Body of pancreas (tissue), 4 donors: ENCODE measurements at places on chromosomes 5 and 9. TPM values are rescaled to one million over a fixed set of nuclear protein-coding genes. Genes with fewer than 3 reads are reported as not detected.

DNA sequence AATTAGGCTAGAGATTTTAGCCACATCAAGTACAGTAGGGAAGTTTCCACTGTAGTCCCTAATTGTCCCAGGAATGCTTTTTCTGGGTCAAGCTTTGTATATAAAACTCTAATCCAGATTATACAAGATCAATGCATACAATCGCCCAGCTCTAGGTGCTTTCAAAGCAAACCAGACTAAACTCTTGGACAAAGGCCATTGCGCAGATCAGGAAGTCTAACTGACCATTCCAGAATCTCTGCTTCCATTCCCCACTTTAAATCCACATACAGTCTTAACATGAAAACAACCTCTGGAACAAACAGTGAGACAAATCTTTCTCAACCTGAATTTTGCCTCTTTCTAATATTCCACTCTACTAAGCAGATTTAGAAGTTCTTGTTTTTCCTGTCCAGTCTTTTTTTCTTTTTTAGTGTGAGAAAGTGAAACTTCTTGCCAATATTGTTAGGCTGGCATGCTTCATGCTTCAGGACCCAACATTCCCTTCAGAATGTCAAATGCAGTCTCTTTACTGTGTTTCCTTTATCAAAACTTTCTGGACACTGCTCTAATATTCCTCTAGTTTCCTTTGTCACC is 76.1 kb downstream of the ITGA1 start:
- no peaks in the 10 kb centered on the region for H3K27me3 ChIP-seq
- no peak overlapping the region for H3K27ac ChIP-seq
- no peaks in the 10 kb centered on the region for H3K36me3 ChIP-seq
- peaks cover 7% of the 10 kb centered on the region for H3K4me1 ChIP-seq
- H3K4me3 ChIP-seq, result no peak overlapping the region

DNA sequence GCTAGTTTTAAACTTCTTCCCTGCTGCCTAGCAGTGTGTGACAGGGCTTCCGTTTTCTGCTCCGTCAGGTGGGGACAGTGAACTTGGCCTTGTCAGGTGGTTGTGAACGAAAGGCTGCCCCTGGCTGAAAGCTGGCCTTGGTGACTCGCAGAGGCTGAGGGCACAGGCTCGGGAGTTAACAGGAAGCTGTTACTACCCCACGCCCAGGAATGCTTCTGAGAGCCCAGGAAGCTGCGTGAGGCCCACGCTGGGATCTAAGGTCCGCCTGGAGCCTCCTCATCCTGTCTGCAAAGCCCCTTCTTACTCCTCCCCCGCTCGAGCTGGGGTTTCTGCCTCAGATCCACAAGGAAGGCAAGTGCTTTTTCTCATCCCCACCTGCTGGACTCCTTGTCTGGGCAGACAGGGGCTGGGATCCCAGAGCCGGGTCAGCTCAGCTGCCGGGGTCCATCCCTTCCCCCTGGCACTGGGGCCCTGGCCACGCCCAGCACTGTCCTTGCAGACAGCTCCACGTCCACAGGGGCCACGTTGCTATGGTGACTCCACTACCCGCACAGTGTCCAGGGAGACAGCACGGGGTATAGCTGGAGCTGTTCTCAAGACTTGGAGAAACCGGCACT is 124.7 kb upstream of the TBC1D2 start:
- no peak overlapping the region for H3K4me3 ChIP-seq
- peaks cover 24% of the 10 kb centered on the region for H3K4me1 ChIP-seq
- peak; percentile 19 for DNase-seq

KIF12 gene
- 135 TPM for total RNA-seq

- no peak overlapping the region for H3K4me3 ChIP-seq
- no peaks in the 10 kb centered on the region for H3K27me3 ChIP-seq
- peaks cover 2% of the 10 kb centered on the region for H3K36me3 ChIP-seq
- H3K4me1 ChIP-seq, result peaks cover 36% of the 10 kb centered on the region
- no peak overlapping the region for H3K27ac ChIP-seq
Observed at GRCh38 chr9:128943832-128944620, 3.4 kb downstream of the DOLK start.

MOB3B gene
- 6.0 TPM for total RNA-seq

ZFP62 gene
- 17.1 TPM for total RNA-seq

- no peak overlapping the region for H3K4me3 ChIP-seq
- H3K4me1 ChIP-seq, result peaks cover 12% of the 10 kb centered on the region
- no peak for DNase-seq
- H3K27me3 ChIP-seq, result no peaks in the 10 kb centered on the region
- no peak overlapping the region for H3K27ac ChIP-seq
Observed at GRCh38 chr5:75034137-75034739, 18.1 kb downstream of the GCNT4 start.
